Testis (tissue), 5 donors: ENCODE measurements at places on chromosomes 16 and 17. TPM values are rescaled to one million over a fixed set of nuclear protein-coding genes. Genes with fewer than 3 reads are reported as not detected.

Gene GDPD3
- total RNA-seq, result 4.0 TPM

Gene SAMD14
- total RNA-seq, result 3.3 TPM

Gene UNKL
- total RNA-seq, result 49.9 TPM

Gene TBC1D3C
- 1.3 TPM for total RNA-seq

Gene NKD1
- total RNA-seq, result 8.4 TPM

Gene CX3CL1
- total RNA-seq, result 8.5 TPM

DNA sequence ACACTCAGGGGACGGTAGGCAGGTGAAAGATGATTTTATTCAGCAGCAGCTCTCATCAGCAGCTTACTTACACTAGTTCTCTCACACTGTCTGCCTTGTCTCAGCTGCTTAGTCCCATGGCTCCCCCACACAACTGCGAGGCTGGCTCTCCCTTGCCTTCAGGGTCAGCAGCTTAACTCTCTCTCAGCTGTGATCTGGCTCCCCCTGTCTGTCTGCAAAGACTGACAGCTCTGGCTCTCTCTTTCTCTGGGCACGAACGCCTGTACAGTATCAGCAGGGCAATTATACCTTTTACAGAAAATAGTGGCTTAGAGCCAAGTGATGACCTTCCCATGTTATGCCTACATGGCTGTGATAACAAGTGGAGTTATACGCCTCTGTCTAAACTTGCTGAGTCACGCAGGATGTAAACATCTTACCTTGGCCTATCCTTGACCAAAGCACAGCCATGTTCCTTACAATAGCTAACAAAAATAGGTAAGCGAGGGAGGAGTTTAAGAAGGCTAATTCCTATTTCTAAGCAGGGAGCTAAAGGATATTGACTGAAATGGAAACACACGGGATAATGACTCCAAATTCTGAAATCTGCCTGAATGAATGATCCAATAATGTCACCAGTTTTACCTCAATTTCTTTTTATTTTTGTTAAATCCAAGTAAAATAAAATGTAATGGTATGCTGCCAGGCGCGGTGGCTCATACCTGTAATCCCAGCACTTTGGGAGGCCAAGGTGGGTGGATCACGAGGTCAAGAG lies 1.1 kb upstream of the NDUFAB1 start:
- peak; percentile 89 for DNase-seq

- DNase-seq, result no peak
Measured at GRCh38 chr17:79340333-79341221, 266.0 kb downstream of the ENGASE start.

- DNase-seq, result no peak
Measured at GRCh38 chr17:16158714-16159113, 56.6 kb downstream of the NCOR1 start.

- no peak for DNase-seq
Measured at GRCh38 chr17:76079956-76080767, 1.2 kb downstream of the ZACN start.

DNA sequence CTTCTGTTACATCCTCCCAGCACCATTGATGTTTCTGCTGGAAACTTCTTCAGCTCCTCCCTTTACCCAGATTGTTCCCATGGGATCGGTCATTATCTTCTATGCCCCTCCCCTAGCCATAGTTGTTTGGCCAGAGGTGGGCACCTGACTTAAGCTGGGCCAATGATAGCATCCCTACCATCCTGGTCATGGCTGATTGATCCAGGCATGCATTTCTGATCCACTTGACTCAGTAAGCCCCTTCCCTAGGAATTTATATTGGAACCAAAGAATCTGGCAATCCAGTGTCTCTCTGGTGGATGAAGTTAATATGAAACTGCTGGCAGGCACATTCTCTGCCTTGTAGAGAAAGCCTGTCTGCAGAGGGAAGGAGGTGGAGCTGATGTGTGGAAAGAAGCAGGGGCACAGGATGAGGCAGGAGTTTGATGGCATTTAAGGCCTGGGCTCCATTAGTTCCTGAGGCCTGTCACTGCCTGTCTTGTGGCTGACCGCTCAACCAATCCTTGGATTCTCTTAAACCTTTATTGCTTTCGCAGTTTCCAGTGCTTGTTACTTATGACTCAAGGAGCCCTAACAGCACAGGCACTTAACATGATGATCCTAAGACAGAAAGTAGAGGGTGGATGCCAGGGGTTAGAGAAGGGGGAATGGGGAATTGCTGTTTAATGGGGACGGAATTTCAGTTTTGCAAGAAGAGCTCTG lies 152.4 kb downstream of the ABCC12 start:
- no peak for DNase-seq

Gene HOXB7
- 2.8 TPM for total RNA-seq
